ENCODE measurements at places on chromosomes 1 and 21.

DNA sequence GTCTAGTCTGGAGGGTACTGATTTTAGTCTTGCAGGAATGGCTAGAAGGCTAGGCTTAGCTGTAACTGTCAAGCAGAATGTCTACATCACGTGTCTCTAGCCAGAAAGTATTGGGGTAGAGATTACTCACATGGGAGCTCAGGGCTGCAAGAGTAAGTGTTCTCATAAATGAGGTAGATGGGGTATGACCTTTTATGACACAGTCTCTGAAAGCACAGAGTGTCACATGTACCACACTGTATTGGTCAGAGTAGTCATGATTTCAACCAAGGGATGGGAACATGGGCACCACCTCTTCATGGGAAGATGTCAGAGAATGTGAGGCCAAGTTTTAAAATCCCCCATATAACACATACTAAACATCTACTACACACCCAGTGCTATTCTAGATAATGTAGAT lies 2.9 kb downstream of the FYB2 start:
- DNase-seq = no peak

- no peak for DNase-seq
Measured at GRCh38 chr1:65146908-65147423, 1.0 kb upstream of the AK4 start.

DNA sequence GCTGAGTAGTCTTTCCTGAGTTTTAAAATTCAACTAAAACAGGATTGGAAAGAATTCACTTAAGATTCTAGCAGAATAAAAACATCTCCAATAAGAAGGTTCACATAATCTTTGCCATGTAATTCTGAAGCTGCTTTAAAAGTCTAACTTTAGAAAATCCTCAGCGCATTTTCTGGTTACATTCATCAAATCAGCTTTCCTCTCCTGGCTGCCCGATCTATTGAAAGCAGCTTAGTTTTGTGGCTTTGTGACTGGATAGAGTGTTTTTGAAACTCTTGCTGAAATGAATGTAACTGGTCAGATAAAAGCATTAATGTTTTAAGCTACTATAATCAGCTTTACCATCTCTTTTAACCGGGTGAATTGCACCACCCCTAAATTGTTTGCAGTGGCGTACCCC lies 66.8 kb downstream of the DOP1B start:
- DNase-seq = no peak

- no peak for DNase-seq
Measured at GRCh38 chr1:48227165-48228013, 4.9 kb downstream of the SLC5A9 start.

DNA sequence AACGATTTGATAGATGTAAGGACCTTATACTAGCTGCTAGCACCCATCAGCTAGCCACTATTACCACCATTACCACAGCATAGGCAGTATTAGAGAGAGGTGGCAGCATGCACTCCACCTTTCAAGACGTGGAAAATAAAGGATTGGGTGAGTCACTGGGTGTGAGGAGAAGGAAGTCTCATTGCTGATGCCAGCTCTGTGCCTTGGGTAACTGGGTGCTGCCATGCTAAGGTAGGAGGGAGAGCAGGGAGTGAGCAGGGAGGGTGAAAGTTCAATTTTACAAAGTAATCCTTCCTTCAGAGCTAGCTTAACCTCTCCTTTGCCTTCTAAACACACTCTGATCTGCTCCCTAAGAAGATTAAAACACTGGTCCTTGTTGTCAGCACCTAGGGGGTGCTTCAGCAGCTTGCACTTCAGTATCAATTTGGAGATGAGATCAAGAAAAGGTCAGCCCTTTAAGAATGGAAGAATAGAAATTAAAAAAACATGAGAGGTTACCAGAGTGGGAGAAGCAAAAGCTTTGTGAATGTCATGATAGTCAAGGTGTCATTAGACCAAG lies 1.8 kb upstream of the LIN9 start:
- no peak for DNase-seq

DNA sequence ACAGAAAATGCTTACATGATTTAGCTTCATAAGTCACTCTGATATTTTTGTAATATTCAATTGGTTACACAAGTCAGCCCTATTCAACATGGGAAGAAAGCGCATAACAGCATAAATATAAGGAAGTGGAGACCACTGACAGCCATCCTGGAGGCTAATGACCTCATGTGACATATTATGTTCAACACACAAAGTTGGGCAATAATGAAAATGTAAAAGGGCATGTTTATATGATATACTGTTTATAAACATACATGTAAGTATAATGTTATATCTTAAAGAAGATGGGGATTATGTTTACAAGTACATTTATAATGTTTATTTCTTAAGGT lies 30.2 kb downstream of the EVI5 start:
- DNase-seq = no peak

GRCh38 chr1:226378071-226378470 lies 29.8 kb downstream of the PARP1 start:
- no peak for DNase-seq

DNA sequence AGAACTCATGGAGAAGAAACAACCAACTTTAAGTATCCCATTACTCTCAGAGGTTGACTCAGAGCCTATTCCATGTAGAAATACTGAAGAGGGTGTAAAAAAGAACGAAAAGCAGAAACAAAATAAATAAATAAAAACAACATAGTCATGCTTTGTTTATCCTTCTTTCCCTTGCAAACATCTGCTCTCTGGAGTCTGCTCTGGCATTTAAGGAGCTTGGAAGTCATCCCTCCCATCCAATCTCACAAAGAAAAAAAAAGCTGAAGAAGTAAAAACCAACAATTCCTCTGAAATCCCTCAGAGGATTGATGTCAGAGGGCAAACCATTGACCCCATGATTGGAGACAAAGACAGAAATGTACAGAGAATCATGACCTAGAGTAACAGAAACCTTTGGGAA lies 302.6 kb upstream of the GREM2 start:
- DNase-seq = no peak

- no peak for DNase-seq
Measured at GRCh38 chr1:79976287-79976686, 969.8 kb upstream of the ADGRL4 start.

DNA sequence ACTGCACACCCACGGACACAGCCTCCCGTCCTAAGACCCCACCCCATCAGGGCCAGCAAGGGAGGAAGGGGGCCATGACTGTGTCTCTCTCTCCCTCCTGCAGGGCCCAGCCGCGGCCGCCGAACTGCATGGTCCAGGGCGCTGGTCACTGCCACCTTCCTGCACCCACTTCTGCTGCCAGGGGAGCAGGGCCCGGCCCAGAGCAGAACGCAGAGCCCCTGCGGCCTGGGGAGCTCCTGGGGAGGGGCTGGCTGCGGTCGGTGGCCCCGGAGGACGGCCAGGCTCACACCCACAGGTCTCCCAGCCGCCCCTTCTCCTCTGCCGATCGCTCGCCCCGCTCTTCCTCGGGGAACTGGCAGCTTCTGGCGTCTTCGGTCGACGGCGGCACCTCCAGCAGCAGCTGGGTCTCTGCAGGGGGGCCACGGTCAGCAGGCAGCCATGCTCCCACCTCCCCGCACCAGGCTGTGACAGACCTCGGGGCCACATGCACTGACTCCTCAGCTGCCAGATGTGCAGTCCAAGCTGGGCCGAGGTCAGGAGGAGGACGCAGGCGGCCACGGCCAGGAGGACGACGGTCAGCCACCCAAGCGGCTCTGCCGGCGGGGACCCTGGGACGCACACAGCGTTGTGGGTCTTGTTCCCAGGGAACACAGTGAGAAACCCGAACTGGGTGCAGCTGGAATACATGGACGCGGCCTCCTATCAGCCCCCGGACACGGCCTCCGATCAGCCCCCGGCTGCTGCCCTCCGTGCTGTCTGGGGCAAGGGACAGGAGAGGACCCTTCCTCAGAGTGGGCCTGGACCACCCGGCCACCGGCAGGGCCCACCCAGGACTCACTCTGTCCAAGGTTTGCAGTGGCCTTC lies 2.6 kb downstream of the TNFRSF18 start:
- no peak for DNase-seq

DNA sequence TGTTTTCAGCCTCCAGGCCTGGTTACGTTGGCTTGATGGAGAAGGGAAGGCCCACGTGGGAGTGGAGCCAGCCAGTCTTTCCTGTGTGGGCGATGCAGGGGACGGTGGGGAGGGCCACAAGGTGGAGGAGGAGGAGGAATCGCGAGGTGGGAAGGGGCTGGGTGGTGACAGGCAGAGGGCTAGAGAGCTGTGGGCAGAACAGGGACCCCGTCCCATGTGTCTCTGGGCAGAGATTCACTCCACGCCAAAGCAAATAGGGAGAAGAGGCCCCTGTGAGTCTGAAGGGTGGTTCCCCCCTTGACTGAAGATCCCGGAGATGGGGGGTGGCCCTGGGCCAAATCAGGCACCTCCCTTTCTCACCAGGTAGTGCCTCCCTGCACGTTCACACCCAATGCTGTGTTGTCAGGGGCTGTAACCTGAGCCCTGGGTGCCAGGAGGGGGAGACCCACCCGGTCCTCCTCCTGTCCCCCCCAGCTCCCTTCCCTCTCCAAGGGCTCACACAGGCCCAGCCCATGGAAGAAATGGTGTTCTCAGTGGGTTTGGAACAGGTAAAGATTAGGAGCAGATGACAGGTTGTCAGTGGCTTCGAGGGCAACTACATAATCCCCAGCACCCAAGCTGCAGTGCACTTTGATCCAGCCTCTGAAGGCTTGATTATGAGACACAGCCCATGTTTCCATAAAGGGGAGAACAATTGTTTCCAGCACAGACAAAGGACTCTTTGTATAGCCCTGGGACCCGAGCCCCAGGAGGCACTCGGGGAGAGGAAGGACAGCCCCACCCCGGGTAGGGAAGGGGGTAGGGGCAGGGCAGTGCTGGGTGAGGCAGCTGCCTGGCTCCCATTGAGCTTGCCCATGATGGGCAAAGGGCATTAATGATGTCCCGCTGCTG lies 37.7 kb upstream of the GPR37L1 start:
- no peak for DNase-seq

GRCh38 chr1:221813887-221814286 lies 72.0 kb upstream of the DUSP10 start:
- no peak for DNase-seq

DNA sequence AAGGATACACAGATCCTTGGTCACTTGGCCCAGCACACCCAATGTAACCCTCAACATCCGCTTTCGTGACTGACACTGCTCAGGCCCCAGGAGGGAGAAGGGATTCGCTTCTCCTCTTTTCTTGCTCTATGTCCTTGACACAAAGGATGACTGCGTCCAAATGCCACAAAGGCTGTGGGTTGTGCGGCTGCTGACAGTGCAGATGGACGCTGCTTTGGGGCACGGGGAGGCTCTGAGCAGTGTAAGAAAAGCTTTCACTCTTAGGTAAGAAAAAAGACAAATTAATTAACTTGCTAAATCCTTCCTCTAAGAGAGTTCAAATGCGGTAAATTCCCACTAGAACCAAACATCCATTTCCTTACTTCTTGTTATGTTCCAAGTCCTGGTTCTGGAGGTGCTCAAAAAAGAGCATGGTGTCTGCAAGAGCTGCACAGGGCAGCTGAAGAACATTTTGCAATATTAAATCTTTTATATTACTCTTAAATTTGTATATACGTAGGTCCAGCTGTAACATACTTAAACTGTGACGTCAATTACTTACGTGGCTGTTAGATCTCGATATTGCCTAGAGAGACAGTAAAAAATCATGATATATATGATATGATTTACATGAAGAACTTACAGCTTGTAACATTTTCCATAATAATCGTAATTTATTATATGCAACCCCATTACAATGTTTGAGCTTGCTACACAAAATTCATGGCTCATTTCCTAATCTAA lies 19.4 kb upstream of the EPHB2 start:
- DNase-seq = no peak

GRCh38 chr21:34874684-34875513 lies 174.2 kb downstream of the RUNX1 start:
- no peak for DNase-seq

DNA sequence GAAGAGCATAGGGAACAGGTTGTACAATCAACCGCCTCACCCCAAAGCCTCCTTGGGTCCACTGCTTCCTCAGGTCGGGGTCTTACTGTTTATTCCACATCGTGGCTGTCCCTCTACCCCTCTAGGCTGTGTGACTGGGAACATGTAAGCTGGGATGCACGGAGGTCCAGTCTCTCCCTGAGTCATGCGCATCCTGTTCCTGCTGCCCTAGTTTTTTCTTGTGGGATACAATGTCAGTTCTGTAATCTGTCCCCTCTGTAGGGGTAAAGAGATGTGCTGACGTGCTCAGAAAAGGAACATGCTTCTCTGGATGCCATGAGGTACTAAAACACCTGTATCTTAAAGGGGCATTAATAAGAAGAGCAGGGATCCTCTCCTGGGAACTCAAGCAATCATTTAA lies 66.2 kb downstream of the SLC45A1 start:
- DNase-seq = no peak

DNA sequence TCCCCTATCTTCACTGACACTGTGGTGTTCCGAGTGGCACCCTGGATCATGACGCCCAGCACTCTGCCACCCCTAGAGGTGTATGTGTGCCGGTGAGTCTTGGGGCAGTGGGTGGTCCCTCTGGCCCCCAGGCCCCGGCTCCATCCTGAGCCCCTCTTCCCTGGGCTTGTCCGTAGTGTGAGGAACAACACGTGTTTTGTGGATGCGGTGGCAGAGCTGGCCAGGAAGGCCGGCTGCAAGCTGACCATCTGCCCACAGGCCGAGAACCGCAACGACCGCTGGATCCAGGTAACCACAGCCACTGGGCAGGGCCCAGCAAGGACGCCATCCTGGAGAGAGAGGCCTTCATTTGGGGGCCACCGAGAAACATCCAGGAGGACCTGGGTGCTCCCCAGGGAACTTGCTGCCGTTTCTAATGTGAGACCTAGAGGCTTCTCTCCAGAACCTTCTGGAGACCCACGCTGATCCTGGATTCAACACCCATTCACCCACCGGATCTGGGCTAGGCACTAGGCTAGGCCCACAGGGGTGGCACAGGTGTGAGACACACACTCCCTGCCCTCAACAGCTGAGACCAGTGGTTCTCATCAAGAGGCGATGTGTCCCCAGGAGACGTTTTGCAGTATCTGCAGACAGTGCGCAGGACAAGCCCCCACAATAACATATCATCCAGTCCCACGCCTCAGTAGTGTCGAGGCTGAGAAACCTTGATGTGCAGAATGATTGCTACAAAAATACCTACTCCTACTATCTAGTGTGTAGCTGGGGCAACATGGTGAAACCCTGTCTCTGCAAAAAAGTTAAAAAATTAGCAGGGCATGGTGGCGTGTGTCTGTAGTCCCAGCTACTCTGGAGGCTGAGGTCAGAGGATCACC lies 22.2 kb downstream of the PADI3 start:
- DNase-seq = no peak

DNA sequence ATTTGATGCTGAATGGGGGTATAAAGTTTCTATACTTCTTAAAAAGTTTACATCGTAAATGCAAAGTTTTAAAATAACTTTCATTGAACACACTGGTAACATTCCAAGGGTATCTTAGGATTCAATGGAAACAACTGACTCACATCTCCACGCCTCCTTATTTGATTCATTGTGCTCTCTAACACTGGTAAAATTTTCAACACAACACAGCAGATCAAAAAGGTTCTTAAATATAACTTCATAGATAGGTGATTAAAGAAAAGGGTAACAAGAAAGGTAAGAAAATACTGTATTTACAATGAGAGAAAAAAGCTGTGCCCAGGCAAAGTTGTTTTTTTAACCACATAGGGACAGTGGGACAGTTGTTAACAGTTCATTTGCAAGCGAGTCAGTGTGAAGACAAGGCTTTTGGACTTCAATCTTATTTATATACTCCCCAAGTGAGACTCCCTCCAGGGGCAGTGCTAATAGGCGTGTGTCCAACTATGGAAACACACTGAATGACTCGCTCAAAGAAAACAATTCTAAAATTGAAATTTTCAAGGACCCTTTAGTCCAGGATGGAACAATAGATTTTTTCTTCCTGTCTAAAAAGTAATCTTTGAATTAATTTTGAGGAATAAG lies 140.5 kb downstream of the TIAM1 start:
- no peak for DNase-seq
